ENCODE measurements at places on chromosomes 2 and 18.

DNA sequence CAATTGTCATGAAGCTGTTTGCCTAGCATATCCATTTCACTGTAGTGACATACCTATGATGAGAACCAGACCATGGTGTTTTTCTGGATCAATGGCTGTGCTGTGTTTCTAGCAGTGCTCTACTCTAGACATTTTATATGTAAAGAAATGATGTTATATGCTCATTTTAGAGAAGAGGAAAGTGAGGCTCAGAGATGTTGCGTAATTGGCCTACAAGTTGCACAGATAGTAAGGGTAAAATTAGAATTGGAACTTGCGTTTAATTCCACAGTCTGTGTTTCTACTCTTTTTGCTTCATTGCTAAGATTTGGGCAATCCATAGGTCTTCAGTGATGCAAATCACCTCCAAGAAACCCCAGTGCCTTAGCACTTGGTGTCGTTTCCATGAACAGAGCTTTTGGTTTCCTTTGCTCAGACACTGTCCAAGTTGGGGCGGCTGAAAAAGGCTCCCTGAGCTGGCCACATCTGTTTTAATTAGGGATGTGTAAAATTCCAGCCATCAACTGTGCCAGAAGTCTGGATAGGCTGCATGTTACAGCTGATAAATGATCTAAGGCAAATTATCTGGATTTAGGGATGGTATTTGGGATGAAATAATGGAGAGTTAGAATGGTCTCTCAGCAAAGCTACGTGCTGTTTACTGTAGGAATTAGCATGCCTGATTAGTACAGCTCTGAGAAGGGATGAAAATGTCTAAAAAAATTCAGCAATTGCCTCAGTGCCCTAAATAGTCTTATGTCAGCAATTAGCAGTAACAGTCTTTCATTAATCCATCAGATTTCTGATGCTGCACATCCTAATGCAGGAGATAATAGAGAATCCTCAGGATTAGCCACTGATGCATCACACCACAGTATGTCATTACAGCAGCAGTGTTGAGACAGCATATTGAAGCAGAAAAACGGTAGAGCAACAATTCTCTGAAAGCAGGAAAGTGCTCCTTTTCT is 65.3 kb downstream of the PTPRM start:
- DNase-seq = no peak

DNA sequence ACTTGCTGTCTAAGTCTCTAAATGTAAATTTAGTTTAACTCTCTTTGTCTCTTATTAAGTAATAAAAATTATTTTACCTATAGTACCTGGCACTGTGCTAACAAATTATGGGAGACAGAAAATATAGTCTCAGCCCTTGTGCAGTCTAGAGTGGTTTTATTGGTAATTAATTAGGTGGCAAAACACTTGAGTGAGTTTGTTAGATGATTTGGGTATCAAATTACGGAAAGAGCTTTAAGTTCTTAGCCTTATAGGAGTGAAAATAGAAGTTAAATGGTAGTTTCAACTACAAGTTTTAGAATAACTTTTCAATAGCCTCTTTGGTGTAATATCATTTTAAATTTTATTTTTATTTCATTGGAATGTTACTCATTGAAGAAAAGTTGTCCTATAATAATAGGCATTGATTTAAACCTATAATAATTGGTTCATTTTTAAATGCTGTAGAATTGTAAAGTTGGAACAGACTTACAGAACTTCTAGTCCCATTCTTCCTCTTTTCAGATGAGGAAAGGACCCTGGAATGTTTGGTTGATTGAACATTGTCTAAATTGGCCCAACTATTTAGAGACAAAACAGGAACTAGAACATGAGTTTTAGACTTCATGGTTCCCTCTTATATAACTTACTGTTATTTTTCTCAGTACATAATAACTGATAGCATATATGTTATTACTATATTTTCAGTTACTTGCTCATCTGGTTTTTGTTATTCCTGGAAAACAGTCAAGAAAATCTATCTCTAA is 10.2 kb upstream of the HTR2B start:
- no peak for DNase-seq

- no peak for DNase-seq
Observed at GRCh38 chr2:64711252-64711800, 57.6 kb upstream of the SERTAD2 start.

- DNase-seq = no peak
Observed at GRCh38 chr2:189440644-189440946, 679 bp upstream of the WDR75 start.

DNA sequence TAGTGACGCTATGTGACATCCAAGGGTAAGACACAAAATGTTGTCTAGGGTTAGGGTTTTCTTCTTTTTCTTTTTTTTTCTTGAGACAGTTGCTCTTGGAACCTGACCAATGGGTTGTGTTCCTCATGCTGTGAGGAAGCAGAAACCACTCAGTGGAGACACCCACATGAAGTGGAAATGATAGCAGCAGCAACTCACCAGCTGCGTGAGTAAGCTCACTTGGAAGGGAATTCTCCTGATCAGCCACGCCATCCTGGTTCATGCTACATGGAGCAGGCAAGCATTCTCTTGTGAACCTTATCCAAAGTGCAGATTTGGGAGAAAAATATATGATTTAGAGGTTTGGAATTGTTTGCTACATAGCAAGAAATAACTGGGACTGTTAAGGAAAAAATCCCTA is 863.7 kb downstream of the EPHA4 start:
- no peak for DNase-seq

DNA sequence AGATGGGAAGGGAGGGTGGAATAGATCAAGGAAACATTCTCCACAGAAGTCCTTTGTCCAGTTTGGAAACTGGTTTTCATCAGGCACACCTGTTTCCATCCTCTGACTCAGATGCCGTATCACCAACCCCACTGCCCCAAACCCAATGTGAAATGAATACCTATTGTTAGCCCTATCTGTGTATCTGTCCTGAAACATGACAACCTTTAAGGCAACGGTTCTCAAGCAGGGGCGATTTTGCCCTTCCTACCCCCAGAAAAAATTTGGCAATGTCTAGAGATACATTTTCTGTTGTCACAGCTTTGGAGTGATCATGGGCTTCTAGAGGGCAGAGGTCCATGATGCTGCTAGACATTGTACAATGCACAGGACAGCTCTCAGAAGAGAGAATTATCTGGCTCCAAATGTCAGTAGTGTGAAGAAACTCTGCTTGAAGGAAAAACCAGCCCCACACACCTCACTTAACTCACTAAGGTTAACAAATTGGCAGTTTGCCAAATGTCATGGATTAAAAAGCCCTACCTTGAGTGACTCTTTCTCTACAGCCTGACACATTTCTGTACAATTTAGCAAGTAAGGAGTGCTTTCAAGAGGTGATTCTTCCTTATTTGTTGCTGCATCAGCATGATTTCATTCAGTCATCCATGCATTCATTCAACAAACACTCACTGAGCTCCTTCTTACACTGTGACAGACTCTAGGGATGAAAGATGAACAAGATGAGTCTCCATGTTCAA is 3.4 kb downstream of the SCTR start:
- DNase-seq = no peak

DNA sequence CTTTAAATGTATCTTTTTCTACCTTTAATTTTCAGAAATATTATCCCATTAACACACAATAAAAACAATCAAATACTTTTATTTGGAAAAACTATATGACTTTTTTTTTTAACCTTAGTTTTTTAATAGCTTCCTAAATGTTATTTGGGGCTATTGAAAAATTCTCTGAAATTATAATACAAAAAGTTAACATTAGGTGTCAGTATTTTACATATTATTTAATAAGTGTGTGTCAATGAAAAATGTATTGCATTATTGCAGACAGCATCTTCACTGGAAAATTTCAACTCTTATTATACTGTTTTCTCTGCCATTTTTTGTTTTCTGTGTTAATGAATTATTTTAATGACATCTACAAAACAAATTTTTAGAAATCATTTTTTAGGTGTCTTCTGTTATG is 51.1 kb upstream of the ARHGAP15 start:
- DNase-seq = no peak

DNA sequence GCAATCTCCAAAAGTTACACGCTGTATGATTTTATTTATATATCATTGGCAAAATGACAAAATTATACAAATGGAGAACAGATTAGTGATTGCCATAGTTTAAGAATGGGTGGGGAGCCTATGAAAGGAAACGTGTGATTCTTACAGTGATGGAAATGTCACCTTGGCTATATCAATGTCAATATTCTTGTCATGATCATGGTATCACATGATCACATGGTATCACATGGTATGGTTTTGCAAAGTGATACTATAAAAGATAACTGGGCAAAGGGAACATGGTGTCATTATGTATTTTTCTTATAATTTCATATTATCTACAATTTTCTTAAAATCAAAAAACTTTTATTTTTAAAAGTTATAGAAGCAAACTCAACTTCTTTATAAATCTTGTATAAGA is 606.2 kb upstream of the ZEB2 start:
- no peak for DNase-seq

DNA sequence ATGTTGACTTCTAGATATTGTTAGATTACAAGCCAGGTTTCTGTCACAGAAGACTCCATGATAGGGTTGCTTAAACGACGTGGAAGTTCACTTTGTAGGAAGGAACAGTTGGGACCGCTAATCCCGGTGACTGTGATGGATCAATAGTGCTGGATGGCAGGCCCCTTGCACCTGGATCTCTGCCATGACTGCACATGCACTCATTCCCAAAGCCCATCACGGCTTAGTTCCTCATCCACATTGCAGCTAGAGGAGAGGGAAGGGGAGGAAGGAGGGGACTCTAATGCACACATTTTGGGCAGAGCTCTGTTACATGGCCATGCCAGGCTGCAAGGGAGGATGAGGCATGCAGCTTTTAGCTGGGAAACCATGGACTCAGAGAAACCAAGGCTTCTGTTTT is 773.7 kb upstream of the RAB6C start:
- no peak for DNase-seq

- no peak for DNase-seq
Observed at GRCh38 chr2:209523867-209524266, 100.0 kb downstream of the MAP2 start.

DNA sequence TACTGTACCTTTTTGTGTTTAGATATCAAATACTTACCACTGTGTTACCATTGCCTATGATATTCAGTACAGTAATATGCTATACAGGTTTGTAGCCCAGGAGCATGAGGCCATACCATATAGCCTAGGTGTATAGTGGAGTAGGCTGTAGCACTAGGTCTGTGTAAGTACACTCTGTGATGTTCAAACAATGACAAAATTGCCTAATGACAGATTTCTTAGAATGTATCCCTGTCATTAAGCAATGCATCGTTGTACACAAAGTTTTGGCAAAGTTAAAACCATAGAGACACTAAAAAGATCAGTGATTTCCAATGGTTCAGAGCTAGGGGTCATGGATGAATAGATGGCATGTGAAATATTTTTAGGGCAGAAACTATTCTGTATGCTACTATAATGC is 415.5 kb downstream of the NCKAP5 start:
- no peak for DNase-seq

GRCh38 chr2:64186699-64187605 is 42.7 kb upstream of the PELI1 start:
- no peak for DNase-seq

- DNase-seq = no peak
Observed at GRCh38 chr2:30439879-30440278, 7.2 kb upstream of the LCLAT1 start.

GRCh38 chr2:216985658-216986141 is 125.8 kb upstream of the TNP1 start:
- no peak for DNase-seq

GRCh38 chr18:64419156-64419555 is 270.3 kb upstream of the LINC00305 start:
- no peak for DNase-seq

DNA sequence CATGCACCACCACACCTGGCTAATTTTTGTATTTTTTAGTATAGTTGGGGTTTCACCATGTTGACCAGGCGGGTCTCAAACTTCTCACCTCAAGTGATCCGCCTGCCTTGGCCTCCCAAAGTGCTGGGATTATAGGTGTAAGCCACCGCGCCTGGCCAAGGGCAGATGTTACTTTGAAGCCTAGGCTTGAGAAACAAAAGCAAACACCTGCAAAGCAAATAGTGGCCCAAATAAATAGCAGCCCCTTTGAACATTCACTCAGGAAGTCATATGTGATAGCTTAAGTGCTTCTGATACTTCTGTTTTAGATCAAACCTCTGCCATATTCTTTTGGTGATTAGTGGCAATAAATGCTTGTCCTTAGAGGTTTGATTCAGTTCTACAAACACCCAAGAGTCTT is 404.5 kb upstream of the SMIM21 start:
- no peak for DNase-seq

DNA sequence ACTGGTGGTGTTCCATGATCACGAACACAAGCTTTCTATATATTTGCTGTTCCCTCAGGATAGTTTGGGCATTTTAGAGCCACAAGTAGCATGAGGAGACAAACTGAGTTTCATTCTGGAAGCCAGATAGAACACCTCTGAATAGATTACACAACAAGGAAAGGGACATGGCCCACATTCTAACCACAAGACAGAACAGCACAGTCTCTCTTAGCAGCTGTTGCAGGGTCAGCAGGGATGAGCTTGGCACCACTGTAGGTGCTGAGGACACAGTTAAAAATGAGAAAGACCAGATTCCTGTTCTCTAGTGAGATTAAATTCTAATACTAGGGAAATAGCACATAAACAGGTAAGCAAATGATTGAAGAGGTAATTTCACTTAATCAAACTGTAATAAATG is 235.3 kb downstream of the ZNF407 start:
- DNase-seq = no peak

GRCh38 chr18:52850031-52850560 is 510.1 kb downstream of the DCC start:
- no peak for DNase-seq

DNA sequence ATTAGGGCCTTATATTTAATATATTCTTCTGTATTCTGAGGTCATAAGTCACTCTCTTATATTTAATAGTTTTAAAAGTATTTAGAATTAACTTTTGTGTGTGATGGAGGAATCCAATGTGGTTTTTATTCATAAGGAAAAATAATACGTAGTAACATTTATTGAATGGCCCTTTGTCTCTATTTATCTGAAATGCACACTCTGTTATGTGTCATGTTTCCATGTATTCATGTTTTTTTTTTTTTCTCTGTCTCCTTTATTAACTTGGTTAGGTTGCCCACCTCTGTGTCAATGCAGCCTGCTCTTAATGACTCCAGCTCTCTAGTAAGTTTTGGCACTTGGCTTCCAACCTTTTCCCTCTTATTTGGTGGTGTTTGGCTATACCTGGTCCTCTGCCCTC is 33.8 kb downstream of the RNF144A start:
- DNase-seq = no peak

GRCh38 chr2:26238311-26238958 is 6.0 kb downstream of the HADHA start:
- no peak for DNase-seq

GRCh38 chr2:95323347-95324155 is 26.4 kb downstream of the KCNIP3 start:
- DNase-seq = no peak

DNA sequence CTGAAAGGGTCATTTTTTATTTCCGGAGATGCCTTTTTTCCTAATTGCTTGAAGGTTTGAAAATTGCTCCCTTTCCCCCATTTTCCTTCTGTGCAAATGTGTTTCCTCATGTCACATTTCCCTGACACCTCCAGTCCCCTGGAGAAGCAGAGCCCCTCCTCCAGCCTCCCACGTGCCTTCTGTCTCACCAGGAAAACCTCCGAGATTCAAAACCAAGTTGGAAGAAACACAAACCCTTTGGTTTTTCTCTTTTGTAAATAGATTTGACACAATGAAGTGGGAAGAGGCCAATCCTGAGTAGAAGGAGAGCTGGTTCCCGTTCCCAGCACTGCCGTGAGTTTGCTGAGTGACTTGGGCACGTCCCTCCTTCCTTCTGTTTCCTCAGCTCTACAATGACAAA is 125.4 kb upstream of the MYCN start:
- DNase-seq = no peak

- DNase-seq = no peak
Observed at GRCh38 chr18:79819064-79819967, 21.6 kb downstream of the KCNG2 start.
